T-helper 1 cell (primary cell): ENCODE measurements at places on chromosomes 1 and 21.

DNA sequence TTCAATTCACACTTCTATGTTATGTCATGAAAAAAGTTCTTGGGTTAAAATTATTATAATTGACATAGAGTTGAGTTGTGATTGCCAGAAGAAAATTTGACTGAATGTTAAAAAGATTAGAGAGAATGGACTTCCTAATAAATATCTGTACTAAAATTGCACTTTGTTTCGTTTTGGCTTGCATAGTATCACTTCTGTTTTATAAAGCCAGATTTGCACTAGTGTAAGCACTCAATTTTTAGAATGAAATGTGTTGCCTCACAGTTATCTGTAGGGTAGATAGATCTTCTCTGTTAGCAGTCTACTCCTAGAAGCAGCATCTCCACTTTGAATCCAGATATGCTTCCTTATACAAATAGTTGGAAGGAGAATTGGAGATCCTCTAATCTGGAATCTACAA is 95.2 kb upstream of the MPC2 start:
- no peak for DNase-seq

GRCh38 chr1:243580072-243580471 is 270.0 kb downstream of the AKT3 start:
- no peak for DNase-seq

- no peak for DNase-seq
Observed at GRCh38 chr1:153190373-153190772, 12.9 kb upstream of the LELP1 start.

- no peak for DNase-seq
Observed at GRCh38 chr1:55171694-55172093, 43.5 kb downstream of the USP24 start.

GRCh38 chr1:160022330-160023310 is 9.2 kb downstream of the PIGM start:
- no peak for DNase-seq

GRCh38 chr1:232538943-232539302 is 91.0 kb downstream of the SIPA1L2 start:
- DNase-seq, result no peak

- DNase-seq, result peak; percentile 62
Observed at GRCh38 chr1:59026472-59026948, 242.7 kb upstream of the JUN start.

DNA sequence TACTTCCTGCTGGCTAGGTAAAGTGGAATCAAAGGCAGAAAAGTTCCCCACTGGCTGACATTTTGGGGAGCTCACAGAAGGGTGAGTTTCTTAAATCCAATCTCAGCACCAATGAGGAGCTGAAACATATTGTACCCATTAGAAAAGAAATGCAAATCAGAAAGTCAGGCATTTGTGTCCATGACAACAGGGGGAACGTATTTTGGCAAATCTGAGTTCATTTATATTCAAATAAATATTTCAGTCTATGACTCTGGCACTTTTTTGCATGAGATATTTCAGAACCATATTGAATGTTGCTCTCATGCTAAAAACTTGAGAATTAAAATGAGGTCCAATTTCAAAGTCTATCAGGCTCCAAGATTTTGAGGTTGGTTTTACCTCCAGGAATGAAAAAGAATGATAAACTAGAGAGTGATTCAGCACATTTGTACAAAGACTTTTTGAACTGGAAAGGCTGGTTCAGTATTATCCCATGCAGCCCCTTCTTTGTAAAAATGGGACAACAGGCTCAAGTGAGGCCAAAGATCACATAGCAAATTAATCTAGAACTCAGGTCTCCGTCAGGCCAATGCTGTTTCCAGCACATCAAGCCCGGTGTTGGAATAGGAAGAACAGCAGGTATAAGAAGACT is 202.2 kb downstream of the RRAGC start:
- no peak for DNase-seq

- DNase-seq, result no peak
Observed at GRCh38 chr1:40495315-40495903, 13.2 kb upstream of the EXO5 start.

GRCh38 chr1:231544943-231545592 is 16.6 kb downstream of the TSNAX start:
- DNase-seq, result no peak

GRCh38 chr1:31441558-31441957 is 28.5 kb downstream of the SERINC2 start:
- DNase-seq, result no peak

DNA sequence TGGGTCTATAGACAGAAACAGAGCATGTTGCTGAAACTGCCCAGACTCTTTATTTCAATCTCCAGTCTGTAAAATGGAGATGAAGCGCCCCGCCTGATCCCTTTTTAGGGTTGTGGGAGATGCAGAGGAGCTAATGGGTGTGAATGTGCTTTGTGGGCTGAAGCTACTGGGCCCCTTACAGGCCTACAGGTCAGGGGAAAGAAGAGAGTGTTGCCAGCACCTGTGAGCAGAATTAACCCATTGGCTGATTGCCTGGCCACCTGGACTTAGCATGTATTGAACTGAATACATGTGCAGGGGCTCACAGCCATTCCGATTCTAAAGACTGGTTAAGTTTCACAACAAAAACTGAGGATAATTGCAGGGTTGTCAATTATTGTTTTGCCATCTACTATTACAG is 13.9 kb upstream of the ATF3 start:
- DNase-seq, result no peak

GRCh38 chr1:159823406-159823805 is 3.3 kb upstream of the SLAMF8 start:
- no peak for DNase-seq

DNA sequence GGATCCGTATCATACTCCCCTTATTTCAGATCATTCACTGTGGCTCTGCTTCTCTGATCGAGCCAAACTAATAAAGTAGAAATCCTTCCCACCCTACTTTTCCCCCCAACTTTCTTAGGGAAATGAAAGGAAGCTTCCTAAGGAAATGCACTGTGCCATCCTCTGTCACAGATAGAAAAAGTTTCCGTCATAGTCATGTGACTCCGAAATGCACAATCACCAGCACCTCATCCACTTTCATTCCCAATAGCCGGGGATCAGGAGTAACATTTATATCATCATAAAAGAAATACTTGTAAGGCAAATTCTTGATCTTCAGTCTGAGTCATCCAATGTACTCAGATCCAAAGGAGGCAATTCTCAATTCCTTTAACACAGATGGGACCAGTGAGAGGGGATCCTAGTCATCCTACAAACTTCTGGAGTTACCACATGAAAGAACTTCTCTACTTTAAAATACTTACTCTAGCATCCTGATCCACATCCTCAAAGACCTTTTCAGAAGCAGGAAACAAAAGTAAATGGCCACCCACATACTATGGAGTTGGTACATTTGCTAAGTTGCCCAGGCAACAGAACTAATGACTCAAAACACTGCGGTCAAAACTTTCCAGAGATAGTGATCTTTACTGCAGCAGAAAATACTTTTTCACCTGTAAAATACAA is 97.8 kb upstream of the ZC3H11B start:
- no peak for DNase-seq
